ENCODE measurements at places on chromosomes 5 and 9.

DNA sequence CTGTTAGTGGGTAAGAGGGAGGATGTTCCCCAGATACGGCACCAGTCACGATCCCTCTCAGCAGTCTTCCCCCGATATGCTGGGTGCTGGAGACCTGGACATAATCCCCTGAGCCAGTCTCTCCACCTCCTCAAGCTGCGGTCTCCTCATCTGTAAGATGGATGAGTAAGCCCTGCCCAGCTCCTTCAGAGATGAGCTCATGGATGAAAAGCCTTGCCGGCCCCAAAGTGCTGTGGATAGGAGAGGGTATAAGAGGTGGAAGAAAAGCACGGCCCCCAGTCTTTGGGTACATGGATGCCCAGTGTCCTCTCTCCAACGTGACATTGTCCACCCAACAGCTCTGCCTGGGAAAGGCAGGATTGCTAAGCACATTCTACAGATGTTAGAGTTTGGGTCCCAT lies 4.5 kb downstream of the CAMK2A start:
- no peak for DNase-seq

- no peak for DNase-seq
Observed at GRCh38 chr9:2229109-2229721, 214.1 kb downstream of the SMARCA2 start.

DNA sequence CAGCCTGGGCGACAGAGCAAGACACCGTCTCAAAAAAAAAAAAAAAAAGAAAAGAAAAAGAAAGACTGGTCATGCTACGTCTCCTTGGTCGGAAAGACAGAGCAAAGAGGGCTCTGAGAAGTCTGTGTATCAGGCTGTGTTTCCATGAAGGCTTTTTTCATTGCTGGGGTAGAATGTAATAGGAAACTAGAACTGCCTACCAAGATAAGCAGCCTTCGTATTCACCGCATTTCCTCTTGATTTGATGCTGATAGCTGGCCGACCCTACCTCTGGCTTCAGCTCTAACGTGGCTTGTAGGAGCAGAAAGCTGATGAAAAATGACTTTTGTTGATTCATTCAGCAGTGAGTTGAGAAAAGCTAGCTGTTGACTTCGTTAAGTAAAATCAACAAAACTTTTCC lies 17.4 kb downstream of the SLC1A3 start:
- DNase-seq = no peak

- peak; percentile 92 for DNase-seq
Observed at GRCh38 chr9:4792572-4793458, at the start of gene RCL1. Gene RCL1, plus strand, starts transcription at chr9:4792944. Its CDS starts 148 bp downstream, at chr9:4793092.

- no peak for DNase-seq
Observed at GRCh38 chr5:5560016-5560415, 137.5 kb downstream of the ICE1 start.

- DNase-seq = no peak
Observed at GRCh38 chr5:170393958-170394357, 4.8 kb upstream of the KCNMB1 start.

DNA sequence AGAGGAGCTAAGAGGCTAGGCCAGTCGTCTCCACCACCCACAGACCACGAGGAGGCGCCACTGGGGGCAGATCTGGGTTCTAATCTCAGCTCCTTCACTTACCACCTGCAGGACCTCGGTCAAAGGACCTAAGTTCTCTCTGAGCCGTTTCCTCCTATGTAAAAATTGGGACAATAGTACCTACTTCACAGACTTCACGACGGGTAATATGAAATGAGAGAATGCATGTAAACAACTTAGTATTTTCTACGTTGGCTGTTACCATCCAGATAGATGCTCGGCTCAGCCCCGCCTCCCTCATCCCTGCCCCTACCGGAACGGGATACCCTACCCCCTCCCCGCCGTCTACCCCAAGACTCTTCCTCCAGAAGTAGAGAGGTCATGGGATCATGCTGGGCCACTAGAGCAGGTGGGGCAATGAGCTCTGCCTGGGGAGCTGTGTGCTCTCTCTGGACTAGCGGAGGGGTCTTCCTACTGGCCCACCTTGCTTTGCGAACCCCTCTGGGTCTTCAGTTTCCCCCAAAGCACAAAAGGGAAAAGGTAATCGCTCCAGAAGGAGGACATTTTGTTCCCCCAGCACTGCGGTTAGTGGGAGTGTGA lies 541 bp downstream of the GNPDA1 start:
- DNase-seq = peak; percentile 33

GRCh38 chr5:121962958-121963357 lies 1.2 kb downstream of the SRFBP1 start:
- DNase-seq = no peak

DNA sequence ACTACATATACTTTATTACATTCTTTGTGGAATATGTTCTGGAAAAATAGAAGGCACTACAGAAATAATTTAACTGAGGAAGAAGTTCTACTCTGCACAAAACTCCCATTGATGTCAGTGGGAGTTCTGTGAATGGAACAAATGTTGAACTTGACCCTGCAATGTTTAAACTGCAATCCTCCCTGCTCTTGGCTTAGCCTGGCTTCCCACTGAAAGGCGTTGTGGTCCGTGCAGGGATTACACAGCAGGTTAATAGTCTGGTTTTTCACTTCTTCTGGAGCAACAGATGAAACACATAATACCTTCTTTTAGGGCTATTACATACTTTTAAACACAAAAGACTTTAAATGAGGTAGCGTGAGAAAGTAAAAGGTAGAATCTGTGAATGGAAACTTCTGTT lies 12.9 kb upstream of the ERBIN start:
- DNase-seq = no peak

GRCh38 chr9:12790001-12790400 lies 15.2 kb downstream of the LURAP1L start:
- DNase-seq = no peak

- no peak for DNase-seq
Observed at GRCh38 chr9:706073-706472, 135.4 kb upstream of the DMRT1 start.

DNA sequence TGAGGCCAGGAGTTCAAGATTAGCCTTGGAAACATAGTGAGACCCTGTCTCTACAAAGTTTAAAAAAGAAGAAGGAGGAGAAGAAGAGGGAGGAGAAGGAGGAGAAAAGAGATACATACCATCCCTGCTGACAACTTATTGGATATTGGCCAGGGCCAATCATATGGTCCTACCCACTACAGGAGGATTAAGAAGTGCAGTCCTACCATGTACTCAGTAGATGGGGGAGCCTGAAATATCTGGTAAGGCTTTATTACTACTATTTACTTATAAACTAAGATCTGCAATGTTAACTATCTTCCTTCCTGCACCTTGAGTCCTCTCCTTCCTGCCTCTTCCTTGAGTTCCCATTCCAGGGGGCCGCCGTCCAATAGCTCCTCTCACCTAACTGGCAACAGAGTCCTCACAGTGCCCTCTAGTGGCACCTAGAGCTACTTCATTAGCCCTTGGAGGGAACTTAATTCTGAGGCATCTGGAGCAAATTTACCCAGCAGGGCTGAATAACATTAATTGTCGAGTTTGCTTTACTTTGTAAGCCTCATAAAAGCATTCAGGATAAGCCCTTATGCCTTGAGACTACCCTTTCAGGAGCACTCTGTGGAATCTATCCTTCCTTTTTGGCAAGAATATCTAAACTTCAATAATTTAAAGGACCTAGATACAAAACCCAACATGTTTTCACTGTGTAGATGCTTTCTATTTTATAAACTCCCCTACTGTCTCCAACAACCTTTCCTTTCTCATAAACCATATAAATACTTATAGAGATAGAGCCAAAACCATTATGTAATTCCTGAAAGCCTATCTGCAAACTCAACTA lies 39.1 kb upstream of the RANBP6 start:
- peak; percentile 69 for DNase-seq
